ENCODE measurements at places on chromosomes 3 and 15.

DNA sequence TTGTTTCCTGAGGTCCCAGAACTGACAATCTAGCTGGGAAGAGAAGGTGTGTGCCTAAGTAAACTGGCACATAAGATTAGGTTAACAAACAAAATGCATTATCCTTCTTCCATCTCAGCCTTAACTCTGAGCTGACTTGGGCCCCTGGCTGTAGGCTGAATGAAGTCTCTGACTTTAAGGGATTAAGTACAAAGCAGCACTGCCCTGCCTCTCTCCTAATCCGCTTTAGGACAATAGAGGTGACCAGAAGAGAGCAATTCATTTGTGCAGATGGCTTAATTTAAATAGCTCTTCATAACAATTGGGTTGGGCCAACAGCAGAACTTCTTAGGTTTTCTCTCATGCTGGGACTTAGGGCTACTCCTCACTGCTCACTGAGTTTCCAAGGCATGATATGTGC, 181.6 kb upstream of the SOX14 start:
- DNase-seq: no peak

DNA sequence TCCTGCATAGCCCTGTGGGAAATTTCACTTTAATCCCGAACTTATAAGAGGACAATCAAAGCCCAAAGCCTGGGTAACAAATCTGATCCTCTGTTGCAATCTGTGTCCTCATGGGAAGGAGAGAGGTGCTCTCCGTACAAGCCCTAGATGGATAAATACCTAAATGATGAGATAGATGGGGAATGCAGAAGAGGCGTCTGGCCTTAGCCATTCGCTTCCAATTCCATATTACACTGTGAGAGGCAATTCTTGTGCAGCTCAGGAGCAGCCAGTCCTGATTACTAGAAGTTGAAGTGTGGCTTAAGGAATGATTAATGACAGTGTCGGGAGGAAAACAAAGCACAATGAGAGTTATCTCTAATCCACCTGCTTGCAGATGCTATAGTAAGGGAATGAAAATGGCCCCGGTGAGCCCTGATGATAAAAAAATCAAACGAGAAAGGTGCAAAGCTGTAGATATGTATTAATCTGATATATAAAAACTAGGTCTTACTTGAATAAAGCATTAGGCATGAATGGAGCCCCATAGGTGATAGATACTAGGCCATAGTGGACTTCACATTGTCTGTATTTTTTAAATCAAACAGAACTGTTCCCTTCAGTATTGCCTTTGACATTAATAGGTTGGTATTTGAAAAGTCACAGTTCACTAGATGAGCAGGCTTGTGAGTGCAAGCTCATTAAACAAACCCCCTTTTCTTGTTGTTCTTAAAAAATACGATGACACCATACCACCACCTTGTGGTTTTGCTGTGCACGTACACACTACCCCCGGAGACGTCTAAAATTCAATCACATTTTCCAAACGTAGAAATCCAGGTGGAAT, 54.2 kb upstream of the TMCO5A start:
- DNase-seq: no peak

DNA sequence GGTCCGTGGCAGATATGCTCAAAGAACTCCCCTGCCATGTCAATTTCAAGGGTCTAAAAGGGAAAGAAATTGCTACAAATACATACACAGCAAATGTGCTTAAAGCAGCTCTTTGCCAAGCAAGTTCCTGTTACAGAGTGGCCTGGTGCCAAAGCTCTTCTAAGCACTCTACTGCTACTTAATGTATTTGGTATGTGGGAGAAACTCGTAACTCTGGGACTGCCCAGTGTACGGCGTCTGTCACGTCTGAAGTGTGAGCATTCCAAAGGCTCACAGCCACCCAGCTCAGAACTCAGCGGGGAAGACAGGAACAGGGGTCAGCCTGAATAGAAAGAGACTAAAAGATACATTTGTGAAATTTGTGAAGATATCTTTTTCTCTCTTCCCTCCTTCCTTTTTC, 54.6 kb downstream of the RBMS3 start:
- DNase-seq: peak; percentile 83

GRCh38 chr3:178263236-178263916, 272.9 kb upstream of the KCNMB2 start:
- no peak for DNase-seq

- no peak for DNase-seq
Observed at GRCh38 chr3:126031981-126032471, 51.9 kb downstream of the SLC41A3 start.

DNA sequence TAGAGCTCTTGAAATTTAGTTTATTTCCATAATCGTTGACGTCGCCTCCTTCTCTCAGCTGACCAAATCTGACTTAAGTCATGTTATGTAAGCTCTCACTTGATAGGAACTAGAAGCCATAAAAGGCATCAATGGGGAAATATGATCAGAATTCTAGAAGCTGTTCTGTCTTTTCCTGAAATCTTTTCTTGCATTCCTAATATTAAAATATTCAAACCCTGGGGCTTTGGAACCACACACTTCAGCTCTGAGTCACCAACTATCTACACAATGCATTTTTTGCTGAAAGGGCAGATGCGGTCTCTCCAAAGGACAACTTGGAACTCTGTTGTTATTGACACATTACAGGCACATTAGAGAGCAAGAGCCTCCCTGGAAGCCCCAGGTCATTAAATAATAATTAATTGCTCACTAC, 91.3 kb downstream of the LARS2 start:
- no peak for DNase-seq

- DNase-seq: no peak
Observed at GRCh38 chr3:67593761-67594234, 60.6 kb downstream of the SUCLG2 start.

GRCh38 chr15:55902981-55903380, 90.4 kb downstream of the NEDD4 start:
- DNase-seq: no peak

DNA sequence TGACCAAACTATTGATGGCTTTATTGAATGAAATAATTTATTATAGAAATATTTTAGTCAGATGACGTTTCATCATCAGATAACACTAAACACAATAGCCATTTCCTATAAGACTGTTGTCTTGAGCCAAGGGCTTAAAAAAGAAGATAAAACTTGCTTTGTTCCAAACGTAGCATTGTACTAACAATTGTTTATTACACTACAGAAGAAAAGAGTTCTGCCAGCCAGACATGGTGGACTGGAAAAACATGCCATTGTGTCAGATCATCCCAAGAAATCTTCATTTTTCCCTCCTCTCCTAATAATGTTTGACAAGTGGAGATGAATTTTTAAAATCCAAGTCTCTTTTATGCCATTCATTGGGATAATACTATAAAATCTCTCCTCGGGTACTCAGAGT, 203.3 kb downstream of the CDIN1 start:
- DNase-seq: no peak

DNA sequence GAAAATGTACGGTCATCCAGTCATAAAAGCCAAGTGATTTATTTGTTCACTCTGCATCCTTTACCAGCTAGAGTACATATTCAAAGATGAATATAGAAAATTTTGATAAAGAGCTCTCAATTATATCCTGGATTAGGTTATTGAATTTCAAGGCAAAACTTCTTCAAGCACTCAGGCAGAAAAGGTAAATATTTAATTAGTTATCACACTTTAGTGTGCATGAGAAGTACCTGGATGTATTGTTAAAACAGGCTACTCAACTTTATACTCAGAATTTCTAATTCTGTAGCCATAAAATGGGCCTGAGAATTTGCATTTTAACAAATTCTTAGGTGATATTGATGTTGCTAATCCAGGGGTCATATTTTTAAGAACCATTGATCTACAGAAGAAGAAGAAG, 45.3 kb downstream of the ILDR1 start:
- DNase-seq: no peak

DNA sequence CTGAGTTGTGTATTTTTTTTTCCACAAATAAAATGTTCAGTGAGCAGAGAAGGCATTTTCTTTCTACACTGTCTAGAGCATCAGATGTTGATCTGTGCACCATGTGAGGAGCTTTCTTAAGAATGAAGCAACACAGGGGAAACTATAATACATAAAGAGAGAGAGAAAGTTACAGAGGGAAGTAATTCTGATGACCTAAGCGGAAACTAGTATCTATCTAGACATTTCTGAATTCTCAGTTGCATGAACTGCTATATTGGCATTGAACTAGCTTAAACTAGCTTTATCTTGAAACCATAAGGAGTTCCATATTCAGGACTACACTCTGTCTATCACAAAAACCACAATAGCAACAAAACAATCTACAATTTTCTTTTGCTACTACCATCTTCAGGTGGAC, 822.4 kb downstream of the VGLL3 start:
- DNase-seq: no peak

GRCh38 chr15:83626171-83626802, 27.6 kb upstream of the ADAMTSL3 start:
- no peak for DNase-seq

DNA sequence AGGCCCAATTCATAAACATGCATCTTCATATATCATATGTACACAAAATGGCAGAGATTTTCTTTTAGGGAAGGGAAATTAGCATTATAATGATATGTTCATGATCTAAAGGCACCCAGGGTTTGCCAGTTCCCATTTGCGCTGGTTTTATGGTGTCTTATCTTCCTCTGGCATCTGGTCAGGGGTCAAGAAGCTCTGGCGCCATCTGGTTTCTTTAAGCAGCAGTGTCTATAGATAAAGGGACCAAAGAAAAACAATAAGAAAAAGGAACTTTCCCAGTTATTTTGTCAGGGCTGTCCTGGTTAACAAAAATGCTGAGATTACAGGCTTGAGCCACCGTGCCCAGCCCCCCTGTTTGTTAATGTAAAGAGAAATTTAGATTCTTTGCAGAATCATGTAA, 3.3 kb upstream of the DCP1A start:
- no peak for DNase-seq

DNA sequence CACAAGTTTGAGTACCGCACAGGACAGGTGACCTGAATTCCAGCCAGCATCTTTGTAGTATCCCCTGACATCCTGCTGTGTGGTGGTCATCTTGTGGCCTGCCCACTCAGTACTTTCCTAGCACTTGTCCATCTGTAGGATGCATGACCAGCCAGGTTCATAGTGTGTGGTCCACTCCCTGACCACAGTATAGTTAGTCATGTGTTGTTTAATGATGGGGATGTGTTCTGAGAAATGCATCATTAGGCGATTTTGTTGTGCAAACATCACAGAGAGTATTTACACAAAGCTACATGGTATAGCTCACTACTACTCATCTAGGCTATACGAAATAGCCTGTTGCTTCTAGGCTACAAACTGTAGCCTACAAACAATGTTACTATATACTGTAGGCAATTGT, 16.9 kb upstream of the RBPMS2 start:
- no peak for DNase-seq

GRCh38 chr15:97680606-97681220, 279.8 kb upstream of the ARRDC4 start:
- DNase-seq: no peak

GRCh38 chr3:145807990-145808389, 353.0 kb downstream of the PLOD2 start:
- DNase-seq: no peak

DNA sequence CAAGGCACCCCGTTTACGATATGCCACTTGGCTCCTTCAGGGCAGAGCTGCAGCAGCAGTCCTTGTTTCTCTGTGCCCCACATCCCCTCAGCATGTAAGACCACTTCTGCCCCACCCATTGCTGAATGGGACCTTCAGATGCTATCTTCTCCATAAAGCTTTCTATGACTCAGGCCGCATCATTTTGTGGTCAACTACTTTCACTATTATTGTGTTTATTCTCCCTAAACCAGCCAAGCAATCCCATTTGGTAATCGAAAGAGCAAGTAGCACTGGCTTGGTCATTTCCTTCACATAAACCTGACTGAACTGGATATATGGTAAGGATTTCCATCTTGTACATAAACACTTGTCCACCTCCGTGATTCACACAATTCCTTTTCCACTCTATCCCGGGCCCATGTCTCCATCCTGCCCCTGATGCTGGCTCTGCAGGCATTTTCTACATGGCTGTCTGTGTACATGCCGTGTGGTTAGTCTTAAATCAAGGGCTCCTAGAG, 25.7 kb downstream of the LIPC start:
- DNase-seq: no peak

GRCh38 chr15:40427188-40427587, 13.6 kb upstream of the BAHD1 start:
- DNase-seq: no peak

- no peak for DNase-seq
Observed at GRCh38 chr3:168139947-168140346, 44.2 kb upstream of the GOLIM4 start.

- DNase-seq: no peak
Observed at GRCh38 chr15:67147396-67147949, 82.1 kb downstream of the SMAD3 start.

GRCh38 chr3:94406595-94406994, 343.7 kb downstream of the NSUN3 start:
- DNase-seq: no peak

- DNase-seq: no peak
Observed at GRCh38 chr3:11407644-11408043, 135.4 kb downstream of the ATG7 start.

- no peak for DNase-seq
Observed at GRCh38 chr15:55402707-55403106, 5.5 kb downstream of the CCPG1 start.

DNA sequence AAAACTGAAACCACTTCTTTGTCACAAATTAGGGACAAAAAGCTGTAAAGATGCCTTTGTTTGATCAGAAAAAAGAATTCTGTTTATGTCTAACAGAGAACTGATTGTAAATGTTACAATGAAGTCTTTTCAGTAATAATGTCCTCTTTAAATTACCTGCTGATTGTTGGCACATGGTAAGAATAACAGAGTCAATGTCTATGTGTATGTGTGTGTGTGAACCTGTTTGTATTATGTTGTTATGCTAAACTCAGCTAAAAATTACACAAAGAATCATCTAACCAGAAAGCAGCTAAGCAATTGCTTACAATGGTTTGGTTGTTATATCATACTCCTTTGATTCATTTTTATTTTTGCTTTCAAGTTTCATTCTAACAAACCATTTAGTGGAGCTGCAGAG, 159.1 kb upstream of the PDZRN3 start:
- peak; percentile 45 for DNase-seq

DNA sequence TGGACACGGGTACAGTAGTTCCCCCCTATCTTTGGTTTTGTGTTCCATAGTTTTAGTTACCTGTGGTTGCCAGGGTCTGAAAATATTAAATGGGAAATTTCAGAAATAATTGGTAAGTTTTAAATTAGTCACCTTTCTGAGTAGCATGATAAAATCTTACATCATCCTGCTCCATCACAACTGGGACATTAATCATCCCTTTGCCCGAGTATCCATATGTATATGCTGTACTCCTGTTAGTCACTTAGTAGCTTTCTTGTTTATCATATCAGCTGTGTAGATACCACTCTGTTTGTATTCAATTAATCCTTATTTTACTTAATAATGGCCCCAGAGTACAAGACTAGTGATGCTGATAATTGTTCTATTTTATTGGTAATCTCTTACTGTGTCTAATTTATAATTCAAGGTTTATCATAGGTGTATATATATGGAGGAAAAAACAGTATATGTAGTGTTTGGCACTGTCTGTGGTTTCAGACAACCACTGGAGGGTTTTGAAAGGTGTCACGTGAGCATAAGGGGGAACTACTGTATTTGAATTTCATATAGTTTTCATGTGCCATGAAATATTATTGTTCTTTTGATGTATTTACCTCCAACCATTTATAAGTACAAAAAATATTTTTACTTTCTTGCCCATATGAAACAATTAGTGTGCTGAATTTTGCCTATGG, 41.4 kb downstream of the CTDSPL2 start:
- DNase-seq: no peak

- no peak for DNase-seq
Observed at GRCh38 chr3:128232376-128233178, 79.3 kb downstream of the EEFSEC start.

GRCh38 chr3:141312354-141313092, 55.8 kb upstream of the ZBTB38 start:
- no peak for DNase-seq

All from NCI-H1048 (cell line).